Choroid plexus epithelial cell (primary cell): ENCODE measurements at places on chromosomes 13 and 19.

- DNase-seq = peak; percentile 74
Observed at GRCh38 chr19:55116232-55116858, 1.1 kb downstream of the PPP1R12C start.

- DNase-seq = no peak
Observed at GRCh38 chr13:47875201-47875600, 125.9 kb downstream of the SUCLA2 start.

DNA sequence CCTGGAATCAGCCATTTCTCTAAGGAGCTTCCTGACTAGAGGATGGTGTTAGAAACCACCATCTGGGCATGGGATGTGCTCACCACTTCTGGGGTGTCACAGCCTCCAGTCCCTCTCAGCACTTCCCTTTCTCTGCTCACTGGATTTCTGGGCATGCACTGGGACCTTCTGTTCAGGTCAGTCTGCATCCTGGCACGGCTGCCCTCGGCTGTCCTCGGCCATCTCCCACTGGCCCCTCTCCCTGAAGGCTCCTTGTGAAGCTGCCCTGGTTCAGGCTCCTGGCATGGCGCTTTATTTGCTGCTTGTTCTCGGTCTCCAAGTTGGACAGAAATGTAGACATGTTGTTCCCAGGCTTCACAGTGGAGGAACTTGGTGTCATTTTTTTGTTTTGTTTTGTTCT lies 60.0 kb downstream of the TEX29 start:
- no peak for DNase-seq

DNA sequence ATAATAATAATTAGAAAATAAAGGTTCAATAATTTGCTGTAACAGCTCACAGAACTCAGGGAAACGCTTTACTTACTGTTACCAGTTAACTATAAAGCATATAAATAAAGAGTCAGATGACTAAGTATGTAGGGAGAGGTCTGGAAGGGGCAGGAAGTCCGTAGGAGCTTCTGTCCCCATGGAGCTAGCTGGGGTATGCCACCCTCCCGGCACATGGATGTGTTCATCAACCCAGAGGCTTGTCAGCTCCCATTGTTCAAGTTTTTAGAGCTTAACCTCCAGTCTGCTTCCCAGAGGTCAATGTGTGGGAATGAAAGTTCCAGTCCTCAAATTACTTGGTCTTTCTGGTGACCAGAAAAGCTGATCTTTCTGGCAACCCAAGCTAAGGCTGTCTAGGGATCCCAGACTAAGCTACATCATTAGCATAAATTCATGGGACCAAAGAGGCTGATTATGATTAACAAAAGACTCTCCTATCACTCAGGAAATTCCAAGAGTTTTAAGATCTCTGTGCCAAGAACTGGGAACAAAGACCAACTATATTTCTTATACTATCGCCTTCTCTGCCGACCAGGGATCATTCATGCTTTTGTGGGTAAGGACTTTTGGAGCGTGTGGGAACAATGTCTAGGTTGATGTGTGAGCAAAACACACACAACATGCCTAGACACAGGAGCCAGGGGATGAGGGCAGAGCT lies 31.7 kb upstream of the ZNF507 start:
- no peak for DNase-seq

GRCh38 chr19:45250832-45251451 lies at the start of gene MARK4:
Gene MARK4, plus strand, starts transcription at chr19:45251271. Its CDS starts 318 bp downstream, at chr19:45251589.
- DNase-seq = peak; percentile 46

DNA sequence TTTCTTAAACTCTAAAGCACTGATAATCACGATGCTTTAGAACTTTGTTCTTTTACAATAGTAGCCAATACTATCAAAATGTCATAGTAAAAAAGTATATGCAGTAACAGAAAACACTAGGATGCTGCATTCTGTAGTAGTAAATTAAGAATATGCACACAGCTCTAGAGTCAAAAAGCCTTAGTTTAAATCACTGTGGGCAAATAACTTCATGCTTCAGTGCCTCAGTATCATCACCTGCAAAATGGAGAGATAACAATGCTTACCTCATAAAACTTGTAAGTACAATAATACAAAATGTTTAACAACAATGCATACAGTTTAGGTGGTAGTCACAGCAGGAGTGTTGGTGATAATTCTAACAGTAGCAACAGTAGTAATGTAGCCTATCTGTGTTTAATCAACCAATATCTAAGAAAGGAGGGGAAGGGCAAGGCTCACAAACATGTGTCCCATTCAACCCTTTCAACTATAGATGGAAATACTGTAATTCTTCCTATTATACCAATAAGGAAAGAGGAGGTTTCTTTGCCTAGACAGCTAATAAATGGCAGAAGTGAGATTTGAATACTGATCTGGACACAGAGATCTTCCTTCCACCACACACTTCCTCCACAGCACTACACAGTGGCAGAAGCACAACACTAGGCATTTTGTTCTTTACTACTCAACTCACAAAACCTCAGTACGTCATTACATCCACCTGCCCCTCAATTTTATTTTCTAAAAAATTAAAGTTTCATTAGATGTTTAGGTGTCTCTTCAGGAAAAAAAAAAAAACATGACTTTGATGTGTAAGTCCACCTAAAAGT lies 4.6 kb downstream of the RBM26 start:
- no peak for DNase-seq
